ENCODE measurements at places on chromosomes 3 and 15.

DNA sequence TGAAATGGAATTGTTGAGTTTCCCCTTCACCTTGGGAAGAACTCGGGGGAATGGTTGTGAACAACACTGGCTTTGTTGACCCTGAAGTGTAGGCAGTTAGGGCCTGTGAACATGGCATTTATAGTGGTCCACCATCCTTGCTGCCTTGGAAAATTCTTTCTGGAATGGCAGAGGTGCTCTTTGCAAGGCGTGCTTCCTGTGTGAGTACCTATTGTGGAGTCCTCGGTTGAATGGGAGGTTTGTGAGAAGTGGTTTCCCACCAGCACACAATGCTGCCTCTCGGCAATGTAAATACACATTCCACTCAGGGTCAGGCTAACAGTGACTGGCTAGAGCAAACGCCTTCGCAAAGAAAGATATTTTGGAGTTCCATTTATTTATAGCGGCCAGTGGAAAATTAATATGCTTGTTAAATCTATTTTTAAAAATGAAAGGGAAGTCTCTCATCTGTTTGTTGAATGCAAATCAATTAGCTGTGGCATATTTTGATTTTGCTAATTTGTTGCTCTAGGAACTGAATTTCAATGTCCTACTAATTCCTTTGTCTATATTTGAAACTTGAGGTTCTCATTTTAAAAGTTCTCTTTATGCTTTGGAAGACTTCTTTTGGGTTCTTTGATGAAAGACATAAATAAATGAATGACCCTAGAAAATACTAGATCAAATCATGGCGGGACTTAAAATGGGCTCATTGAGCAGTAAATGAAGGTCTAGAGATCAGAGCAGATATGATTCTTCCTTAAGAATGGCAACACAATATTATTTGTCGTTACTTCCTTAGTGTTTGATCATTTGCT is 59.5 kb downstream of the FNDC3B start:
- DNase-seq: no peak

DNA sequence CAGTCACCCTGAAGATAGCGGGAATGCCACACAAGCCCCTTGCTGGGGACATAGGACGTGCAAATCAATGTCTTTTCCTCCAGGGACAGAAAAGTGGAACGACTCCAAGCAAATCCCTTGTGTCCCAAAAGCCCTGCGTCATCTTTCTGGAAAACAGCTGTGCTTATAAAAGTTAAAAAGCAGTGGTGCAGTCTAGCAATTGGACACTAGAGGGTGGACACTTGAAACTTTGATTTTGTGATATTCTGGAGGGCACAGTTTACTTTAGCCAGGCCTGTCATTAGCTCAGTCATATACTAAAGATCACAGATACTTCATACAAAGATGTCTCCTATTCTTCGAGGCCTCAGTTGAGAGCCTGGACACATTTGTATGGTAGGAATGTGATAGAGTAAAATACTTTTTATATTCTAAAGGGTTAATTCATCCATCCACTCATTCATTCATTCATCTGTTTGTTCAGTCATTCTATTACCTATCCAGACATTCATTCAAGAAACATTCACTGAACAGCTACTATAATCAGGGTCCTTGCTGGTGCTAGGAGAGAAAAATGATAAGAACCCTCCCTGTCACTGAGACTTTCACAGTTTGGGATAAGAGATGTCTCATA is 63.8 kb upstream of the ANKRD34C start:
- peak; percentile 40 for DNase-seq

DNA sequence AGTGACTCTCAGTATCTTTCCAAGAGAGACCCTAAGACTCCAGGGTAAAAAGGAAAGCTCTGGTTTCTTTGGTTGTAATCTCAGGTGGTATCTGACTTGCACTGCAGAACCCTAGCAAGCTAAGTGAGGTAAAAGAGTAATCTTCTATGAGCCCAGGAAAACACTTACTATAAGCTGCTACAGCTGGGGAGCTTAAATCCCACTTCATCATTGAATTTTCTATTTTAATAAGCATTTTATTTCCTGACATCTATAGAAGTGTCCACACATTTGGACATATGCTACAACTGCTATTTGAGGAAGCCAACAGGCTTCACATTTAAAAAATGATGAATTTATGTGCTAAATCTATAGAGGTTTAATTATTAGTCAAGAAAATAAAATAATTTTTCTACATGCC is 73.1 kb upstream of the GUCA1C start:
- DNase-seq: no peak

- DNase-seq: no peak
Observed at GRCh38 chr3:78894787-78895186, 873.0 kb downstream of the ROBO1 start.

DNA sequence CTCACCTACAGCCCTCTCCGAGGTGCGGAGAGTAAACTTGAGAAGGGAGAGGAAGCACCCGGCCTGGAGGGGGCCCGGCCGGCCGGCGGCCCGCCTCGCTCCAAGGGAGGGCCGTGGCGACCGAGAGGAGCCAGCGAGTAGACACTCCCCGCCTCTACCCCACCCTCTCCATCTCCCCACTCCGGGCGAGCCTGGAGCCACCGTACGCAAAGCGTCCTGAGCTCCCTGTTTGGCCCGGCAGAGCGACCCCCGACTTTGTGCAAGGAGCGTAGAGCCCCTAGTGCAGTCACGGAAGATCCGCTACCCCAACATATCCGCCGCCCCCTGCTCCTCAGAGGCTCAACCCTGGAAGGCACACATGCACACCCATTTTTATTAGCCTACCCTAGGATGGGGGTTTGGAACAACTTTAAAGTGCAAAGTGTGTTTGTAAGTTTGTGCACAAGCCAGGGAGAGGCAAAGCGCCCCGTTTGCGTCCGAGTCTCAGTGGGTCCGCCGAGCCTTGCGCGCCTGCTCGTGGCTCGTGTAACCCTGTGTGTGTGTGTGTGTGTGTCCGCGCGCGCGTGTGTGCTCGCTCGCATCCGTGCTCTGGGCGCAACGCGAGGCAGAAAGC is 508 bp upstream of the SMAD6 start:
- DNase-seq: peak; percentile 38

- DNase-seq: peak; percentile 67
Observed at GRCh38 chr15:74958320-74958907, 1.8 kb upstream of the RPP25 start.

DNA sequence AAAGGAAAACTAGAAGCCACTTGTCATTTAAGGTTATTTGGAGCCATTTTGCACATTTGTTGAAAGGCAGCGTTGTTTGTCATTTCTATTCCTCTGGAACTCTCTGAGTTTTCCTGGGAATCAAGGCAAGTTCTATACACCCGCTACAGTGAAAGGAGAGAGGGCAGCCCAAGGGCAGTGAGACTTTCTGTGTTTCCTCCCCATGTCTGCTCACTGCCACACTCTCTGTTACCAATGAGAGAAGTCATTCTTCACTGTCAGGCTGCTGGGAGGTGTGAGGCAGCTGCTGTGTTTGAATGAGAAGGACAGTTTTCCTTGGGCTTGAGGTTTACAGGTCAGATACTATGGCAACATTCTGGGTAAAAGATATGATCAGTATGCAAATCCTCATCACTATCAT is 36.0 kb downstream of the ATP13A5 start:
- no peak for DNase-seq

DNA sequence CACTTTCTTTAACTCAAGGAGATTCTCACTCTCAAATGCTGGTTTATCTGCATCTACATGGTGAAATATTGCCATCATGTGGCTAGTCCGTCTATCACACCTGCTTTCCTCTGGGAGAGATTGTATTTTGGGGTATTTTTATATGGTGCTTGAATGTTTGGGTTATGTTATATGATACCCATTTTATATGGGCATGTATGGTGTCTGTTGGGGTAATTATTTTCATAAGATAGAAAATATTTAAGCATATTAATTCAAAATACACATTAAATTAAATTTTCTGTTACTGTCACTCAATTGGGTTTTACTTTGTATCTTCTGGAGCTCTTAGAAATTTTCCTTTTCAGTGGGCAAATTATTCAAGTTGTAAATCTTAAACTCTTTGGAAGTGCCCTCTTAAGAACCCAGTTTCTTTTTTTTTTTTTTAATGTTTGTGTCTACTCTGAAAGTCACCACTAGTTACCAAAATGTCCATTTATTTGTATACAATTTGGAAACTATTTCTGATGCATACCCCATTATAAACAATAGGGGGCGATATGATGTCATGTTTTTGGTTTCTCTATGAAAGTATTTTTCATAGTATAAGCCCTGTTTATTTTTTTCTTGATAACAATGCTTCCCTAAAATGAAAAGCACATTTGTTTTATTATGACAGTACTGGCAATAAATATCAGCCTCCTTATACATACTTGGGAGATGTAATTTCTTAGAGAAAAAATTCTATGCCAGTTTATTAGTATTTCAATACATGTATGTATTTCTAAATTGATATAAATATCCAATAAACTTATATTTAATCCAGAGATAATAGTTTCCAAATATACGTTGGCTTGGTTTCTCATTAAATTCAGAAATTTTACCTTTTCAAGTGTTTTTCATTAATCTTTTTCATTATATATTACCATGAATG is 36.1 kb upstream of the PLSCR5 start:
- DNase-seq: peak; percentile 26

DNA sequence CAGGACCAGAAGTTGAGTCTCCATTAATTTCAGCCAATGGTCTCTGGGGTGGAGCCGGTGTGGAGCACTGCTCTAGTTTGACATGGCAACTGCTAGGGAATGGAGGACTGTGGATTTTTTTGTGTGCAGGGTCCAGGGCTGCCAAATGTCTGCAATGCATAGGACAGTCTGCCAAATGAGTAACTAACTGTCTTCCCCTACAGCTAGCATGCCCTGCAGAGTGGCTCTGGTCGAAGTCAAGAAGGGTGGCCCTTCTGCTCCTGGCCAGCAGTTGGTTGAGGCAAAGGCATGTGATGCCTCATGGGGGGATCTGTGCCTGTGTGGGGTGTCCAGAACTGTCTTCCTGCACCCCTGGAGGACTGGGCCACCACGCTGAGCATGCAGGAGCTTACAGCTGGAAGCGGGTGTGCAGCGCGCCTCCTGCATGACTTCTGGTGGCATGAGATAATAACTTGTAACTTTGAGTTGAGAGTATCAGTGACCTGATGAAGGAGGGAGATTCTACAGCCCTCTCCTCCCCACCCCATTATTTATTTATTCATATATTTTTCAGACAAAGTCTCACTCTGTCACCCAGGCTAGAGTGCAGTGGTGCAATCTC is 4.6 kb downstream of the TPRA1 start:
- no peak for DNase-seq

GRCh38 chr3:76679541-76679940 is 360.4 kb upstream of the ROBO2 start:
- DNase-seq: no peak

GRCh38 chr3:195563317-195563716 is 20.2 kb upstream of the PPP1R2 start:
- DNase-seq: no peak

GRCh38 chr3:62696011-62696410 is 179.2 kb downstream of the CADPS start:
- DNase-seq: no peak

DNA sequence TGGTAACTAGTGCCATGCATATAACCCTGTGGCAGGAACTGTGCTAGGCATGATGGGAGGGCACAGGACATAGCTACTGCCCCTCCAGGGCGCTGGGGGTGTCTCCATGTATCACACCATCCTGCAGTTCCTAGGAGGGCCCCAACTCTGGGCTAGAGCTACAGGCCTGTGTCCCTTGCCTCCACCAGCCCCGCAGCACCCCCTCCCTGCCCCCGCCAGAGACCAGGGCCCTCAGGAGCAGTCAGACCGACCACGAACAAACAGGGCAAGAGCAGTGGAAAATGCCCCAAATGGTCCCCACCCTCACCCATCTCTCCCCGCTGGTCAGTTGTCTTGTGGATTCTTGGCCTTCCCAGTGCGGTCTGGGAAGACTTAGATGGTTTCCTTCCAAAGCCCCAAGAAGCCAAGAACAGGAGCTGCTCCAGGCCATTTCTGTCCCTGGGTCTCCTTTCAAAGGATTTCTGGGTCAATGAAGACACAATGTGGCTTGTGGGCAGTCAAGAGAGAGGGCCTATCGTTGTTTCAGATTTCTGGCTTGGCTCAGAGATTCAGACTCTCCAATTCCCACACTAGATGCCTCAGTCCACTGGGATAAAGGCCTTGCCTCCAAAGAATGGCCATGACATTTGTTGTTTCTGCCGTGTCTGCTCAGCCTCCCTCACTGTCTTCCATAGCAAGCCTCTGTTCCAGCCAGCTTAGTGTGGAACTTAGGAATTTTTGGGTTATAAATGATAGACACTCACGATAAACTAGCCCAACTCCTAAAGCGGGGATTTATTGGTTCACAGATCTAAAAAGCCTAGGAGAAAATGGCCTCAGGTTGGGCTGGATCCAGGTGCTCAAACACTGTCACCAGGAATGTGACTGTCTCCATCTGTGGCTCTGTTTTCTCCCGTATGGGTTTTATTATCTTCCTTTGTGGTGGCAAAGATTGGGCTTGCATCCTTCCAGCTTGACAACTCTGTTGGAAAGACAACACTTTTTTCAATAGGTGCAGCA is 80.6 kb downstream of the LSM3 start:
- DNase-seq: no peak

- no peak for DNase-seq
Observed at GRCh38 chr15:78195735-78196201, 38.6 kb downstream of the ACSBG1 start.

DNA sequence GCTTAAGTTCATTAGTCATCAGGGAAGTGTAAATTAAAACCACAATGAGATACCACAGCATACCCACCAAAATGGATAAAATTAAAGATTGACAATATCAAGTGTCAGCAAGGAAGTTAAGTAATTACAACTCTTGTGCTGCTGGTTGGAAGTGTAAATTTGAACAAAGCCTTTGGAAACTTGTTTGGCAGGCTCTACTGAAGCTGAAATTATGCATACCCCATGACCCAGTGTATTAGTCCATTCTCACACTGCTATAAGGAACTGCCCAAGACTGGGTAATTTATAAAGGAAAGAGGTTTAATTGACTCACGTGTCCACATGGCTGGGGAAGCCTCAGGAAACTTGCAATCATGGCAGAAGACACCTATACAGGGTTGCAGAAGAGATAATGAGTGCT is 196.1 kb downstream of the PDCD6IP start:
- DNase-seq: no peak

- DNase-seq: no peak
Observed at GRCh38 chr15:75030424-75030823, 7.0 kb downstream of the PPCDC start.

DNA sequence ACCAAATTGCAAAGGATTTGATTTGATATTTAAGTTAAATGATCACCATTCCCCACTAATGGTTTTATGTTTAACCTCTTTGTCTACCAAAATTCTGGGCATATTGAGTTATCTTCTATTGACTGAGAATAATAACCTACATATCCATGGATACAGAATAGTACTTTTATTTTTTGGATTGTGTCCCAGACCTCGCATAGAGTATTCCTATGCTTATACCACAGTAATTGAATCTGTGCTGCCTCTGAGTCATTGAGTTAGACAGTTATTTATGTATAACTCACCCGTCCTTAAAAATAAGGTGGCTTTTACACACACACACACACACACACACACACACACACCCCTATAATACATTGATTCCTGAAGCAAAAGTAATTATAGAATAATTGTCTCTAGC is 690.1 kb upstream of the BCHE start:
- no peak for DNase-seq

DNA sequence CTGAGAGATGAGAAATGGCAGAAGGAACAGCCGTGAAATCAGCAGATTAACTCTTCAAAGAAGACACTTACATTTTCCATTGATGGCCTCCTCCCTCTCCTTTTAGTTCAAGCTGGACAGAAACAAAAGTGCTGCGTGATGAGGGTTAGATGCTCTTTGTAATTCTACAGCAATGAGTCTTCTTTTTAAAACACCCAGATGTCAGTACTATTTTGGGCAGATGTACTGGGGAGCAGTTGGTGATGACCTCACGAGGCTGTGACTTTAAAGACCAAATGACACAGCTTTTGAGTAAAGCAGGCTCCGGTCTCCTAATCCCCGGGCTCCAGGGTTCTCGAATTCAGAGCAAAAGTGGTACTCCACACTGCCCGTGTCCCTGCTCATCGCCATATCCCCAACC is 198.2 kb downstream of the SLCO3A1 start:
- DNase-seq: peak; percentile 45

Measured in AG08395 (cell line).